NCI-H524 (cell line): ENCODE measurements at places on chromosomes 1 and 21.

- no peak for DNase-seq
Observed at GRCh38 chr1:161989786-161990185, 33.9 kb downstream of the OLFML2B start.

DNA sequence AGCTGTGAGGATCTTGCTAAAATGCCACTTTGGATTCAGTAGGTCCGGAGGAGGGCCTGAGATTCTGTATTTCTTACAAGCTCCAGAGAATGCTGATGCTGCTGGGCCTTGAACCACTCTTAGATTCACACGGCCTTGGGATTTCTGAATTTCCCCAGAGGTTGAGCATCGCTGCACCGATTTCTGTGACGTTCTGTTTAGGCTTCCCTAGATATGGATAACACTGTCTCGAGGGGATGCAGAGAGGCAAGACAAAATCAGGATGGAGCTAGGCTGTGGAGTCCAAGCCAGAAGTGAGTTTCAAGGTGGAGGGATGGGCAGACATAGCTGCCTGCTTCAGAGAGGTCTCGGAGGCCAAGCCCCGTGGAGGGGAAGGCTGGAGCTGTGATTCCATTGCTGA, 415.9 kb upstream of the PROX1 start:
- no peak for DNase-seq

- no peak for DNase-seq
Observed at GRCh38 chr1:170426596-170426995, 105.4 kb upstream of the GORAB start.

DNA sequence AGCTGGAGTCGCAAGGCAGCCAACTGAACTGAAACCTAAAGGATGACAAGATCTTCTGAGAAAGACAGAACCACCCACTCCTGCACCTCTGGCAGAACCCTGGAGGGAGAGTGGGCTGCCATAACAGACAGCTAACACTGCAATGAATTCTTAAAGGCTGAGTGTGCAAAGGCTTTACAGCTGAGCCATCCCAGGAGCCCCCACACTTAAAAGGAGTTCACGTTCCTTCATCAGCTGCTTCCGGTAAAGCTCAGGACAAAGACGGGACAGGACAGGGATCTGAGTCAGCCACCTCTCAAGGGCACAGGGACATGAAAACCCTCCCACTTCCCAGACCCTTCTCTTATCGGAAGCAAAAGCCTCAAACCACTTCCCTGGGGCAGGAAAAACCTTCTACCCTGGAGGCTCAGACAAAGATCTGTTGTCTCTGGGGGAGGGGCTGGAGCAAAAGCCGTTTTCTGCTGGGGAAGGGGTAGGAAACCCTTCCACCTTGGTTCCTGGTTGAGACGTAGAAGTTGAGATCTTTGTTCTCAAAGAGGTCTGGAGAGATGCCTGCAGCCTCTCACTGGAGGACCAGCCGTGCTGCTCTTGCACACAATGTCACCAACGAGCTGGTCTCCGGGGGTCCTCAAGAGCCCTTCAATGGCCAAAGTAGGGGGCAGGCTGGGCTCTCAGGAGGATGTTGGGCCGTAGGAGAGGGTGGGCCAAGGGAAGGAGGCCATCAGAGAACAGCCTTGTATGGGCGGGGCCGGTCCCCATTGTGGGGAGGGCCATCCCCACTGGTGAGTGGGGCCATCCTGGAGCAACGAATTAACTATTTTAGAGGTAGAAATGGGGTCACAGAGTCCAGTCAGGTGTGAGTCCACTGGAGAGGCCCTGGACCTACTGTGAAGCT, 452.4 kb downstream of the PTPRU start:
- no peak for DNase-seq
